ENCODE measurements at places on chromosomes 2 and 18.

DNA sequence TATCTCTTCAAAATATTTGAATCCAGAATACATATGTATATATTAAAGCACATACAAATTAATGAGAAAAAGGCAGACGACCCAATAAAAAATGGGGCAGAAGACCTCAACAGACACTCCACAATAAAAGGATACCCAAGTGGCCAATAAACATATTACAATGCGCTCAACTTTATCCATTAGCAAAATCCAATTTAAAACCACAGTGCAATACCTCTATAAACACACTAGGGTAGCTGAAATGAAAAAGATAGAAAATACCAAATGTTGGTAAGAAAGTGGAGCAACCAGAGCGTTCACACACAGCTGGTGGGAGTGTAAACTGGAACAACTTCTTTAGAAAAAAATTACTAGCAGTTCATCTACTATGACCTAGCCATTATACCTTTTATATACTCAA is 75.3 kb downstream of the CCDC148 start:
- DNase-seq, result no peak

DNA sequence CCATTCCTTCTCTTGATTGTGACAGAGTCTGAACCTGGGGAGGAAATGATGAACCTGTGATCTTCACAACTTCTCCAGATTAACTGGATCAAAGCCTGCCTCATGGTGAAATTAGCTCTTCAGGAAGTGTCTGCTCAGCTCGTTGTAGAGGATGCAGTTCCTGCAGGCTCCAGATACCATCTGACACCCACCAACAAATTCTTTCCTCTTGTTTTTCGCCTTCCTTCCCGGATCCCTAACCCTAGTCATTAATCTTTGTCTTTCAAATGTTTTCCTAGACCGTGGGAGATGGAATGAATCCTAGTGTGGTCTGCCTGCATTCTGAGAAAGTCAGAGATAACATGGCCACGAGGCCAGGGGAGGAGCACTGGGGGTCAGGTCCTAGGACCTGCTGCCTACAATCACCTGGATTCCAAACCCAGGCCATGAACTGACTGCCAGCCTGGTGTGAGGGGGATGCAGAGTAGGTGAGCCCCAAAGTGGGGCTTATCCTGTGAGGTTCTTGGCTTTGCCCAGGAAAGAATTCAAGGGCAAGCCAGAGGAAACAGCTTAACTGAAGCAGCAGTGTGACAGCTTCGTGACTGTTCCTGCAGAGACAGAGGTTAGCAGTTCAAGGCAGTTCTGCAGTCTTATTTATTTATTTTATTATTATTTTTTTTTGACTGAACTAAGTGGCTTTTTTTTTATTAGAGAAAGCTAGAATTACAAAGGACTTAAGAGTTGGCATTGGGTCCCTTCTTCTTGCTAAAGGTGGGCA is 67.8 kb downstream of the DIPK1C start:
- DNase-seq, result no peak

GRCh38 chr2:98385050-98385699 is 38.9 kb downstream of the CNGA3 start:
- peak; percentile 90 for DNase-seq

DNA sequence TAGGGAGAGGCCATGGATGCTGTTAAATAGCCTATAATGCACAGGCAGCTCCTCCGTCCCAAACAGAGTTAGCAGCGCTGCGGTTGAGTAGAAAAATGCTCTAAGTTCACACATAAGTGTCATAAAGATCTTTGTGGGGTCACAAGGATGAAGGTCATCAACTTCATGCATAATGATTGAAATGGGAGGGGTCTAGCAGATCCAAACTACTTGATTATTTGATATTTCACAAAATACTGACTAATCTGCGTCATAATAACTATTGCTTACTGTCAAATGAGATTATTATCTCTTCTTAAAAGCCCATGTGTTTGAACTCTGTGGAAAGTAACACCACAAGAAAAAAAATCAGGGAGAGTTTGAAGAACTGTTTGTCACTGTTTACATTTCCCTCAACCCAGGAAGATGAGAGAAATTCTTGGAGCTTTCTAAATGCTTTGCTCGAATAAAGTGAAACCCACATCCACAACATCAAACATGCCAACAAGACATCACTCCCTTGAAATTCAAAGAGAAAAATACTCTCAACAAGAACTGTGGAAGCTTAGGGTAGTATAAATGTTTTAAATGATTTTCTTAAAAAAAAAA is 50.5 kb upstream of the CREB1 start:
- no peak for DNase-seq

DNA sequence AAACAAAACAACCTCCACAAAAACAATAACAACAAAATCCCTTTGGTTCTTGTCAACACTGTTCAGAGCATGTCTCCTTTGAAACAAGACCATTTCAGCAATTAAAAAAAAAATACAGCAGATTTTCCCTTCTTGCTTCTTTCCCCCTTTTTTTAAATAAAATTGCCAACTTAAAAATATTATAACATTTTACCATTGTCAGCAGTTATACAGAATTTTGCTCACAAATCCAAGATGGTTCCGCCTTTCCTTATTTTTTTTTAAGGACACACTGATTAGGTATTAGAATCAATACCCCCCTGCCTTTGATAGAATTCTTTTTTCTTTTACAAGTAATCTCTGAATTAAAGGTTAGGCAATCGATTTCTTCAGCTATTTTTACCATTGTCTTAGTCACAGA is 48.7 kb upstream of the FN1 start:
- DNase-seq, result no peak

GRCh38 chr18:51668101-51668500 is 470.6 kb upstream of the MEX3C start:
- DNase-seq, result peak; percentile 64

DNA sequence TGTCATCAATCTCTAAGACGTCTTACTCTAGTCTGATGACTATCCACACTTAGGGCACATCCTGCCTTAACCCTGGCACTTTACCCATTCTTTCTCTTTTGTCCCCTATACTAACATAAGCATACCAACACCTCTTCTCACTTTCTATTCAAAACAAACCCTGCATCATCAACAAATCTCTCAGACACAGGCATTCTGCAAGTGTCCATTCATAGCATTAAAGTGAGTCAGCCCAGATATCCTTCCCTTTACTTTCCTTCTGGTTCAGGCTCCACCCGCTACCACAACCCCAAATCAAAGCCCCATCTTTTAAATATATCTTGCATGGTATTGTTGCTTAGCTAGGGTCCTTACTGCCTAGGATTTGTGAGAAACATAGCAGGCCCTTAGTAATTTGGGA is 3.8 kb downstream of the GRB14 start:
- peak; percentile 45 for DNase-seq

DNA sequence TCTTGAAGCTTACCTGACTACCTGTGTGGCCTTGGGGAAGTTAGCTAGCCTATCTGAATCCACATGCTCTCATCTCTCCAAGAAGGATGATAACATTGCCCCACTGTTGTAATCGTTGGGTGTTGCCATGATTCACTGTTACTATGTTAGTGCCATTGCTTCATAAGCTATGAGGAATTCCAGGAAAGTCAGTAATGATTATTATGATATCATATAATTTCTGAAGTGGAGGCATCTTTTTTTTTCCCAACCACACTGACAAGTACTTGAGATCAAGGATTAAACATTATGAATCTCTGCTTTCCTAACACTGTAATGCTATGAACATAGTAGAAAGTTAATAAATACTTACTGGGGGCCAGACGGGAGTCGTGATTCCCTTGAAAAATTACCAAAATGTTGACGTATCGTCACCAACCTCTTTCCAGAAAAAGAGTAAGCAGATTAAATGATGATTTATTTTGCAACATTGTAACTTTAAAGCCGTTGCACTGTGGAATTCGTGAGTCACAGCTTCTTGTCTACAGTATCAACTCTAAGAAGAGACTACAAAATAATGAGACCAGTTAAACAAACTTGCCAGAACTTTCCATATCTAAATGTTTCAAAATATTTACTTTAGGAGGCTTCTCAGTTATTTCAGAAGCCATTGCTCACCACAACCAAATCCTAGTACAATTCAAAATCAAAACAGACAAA is 459.9 kb downstream of the PIK3C3 start:
- peak; percentile 13 for DNase-seq

DNA sequence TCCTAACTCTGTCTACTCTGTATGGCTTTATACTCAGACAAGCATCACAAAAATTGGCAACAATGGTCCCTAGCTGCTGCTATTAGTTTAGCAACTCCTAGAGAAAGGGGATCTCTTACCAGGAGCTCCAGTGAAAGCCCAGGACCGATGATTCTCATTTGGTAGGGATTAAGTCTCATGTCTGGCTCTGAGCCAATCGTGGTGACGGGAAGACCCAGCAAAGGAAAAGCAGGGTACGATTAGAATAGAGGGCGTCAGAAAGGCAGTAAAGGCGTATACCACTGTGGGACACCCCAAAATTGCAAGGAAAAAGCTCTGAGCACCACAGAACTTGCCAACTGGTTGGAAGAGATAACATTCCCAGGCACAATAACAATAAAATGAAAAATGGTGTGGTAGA is 129.5 kb downstream of the MTCL1 start:
- no peak for DNase-seq

DNA sequence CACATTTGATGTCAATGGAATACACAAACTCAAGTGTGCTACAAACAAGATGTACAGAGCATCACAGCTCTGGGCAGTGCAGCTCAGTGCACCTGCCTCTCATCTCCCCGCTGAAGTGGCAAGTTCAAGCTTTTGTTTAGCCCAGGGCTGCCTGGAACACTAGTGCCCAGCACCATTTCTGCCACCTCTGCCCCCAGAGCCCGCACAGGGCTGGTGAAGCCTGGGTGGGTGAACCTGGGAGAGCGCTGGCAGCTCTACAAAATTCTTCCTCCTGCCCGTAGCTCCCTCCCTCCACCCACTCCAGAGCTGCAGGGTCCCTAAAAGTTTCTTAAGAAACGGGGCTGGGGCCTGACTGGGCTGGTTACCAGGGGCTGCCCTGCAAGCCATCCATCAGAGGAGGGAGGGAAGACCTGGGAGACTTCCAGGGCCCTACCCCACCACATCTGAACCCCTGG is 1.5 kb downstream of the HES6 start:
- no peak for DNase-seq

GRCh38 chr18:77130229-77131099 is 2.1 kb downstream of the MBP start:
- DNase-seq, result no peak

DNA sequence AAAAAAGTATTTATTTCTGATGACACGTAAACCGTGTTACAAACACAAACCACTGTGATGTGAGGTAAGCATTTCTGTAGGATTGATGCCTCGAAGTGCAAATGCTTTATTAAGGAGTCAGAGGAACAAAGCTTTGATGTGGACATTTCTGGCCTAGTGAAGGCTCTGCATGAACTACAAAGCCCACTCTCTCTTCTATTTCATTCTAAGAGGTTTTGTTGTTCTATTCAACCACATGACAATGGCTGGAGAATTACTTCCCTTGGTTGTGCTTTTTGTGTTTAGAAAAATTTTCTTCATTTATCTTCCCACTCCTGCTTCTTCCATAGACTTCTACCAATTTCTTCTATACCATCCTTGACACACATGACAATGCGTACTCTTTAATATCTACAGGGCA is 125.7 kb upstream of the CCDC195 start:
- no peak for DNase-seq

GRCh38 chr2:112075490-112076260 is 20.6 kb downstream of the TMEM87B start:
- no peak for DNase-seq

GRCh38 chr2:132668189-132668823 is 1.7 kb downstream of the LYPD1 start:
- no peak for DNase-seq

All from GM03348 (cell line).